Aortic smooth muscle cell (primary cell): ENCODE measurements at places on chromosomes 12 and 14. TPM values are rescaled to one million over a fixed set of nuclear protein-coding genes. Genes with fewer than 3 reads are reported as not detected.

Gene DHH
- total RNA-seq, result under 0.01 and 0.06 TPM in 2 replicates

Gene NKX2-1
- not detected in 2 replicates for total RNA-seq

Gene MAP1LC3B2
- 0.53 and 1.1 TPM in 2 replicates for total RNA-seq

Gene ENDOU
- 0.40 and 0.81 TPM in 2 replicates for total RNA-seq

Gene NANOG
- not detected in 2 replicates for total RNA-seq

Gene A2ML1
- total RNA-seq, result 0.53 TPM in 1 of 2 replicates, not detected in the other

Gene CCDC184
- 0.19 and 0.53 TPM in 2 replicates for total RNA-seq

Gene PHETA1
- total RNA-seq, result 4.7 and 6.3 TPM in 2 replicates

Gene RPS6KL1
- total RNA-seq, result 0.99 and 1.6 TPM in 2 replicates

Gene TAC3
- total RNA-seq, result not detected in 2 replicates

Gene IL26
- total RNA-seq, result 0.13 TPM in 1 of 2 replicates, not detected in the other

Gene OVCH1
- 0.12 and 0.26 TPM in 2 replicates for total RNA-seq

Gene KRT71
- total RNA-seq, result not detected in 2 replicates

Gene C14orf132
- 8.2 and 14.4 TPM in 2 replicates for total RNA-seq

Gene MYF5
- total RNA-seq, result not detected in 2 replicates

Gene RDH16
- 0.06 and 0.13 TPM in 2 replicates for total RNA-seq

Gene WSB2
- 337 and 405 TPM in 2 replicates for total RNA-seq

Gene CACNA2D4
- total RNA-seq, result 0.06 and 0.13 TPM in 2 replicates
